ENCODE measurements at places on chromosomes 3 and 15.
A peak's percentile ranks its signal among the peaks of the same experiment; 100 is the strongest.

DNA sequence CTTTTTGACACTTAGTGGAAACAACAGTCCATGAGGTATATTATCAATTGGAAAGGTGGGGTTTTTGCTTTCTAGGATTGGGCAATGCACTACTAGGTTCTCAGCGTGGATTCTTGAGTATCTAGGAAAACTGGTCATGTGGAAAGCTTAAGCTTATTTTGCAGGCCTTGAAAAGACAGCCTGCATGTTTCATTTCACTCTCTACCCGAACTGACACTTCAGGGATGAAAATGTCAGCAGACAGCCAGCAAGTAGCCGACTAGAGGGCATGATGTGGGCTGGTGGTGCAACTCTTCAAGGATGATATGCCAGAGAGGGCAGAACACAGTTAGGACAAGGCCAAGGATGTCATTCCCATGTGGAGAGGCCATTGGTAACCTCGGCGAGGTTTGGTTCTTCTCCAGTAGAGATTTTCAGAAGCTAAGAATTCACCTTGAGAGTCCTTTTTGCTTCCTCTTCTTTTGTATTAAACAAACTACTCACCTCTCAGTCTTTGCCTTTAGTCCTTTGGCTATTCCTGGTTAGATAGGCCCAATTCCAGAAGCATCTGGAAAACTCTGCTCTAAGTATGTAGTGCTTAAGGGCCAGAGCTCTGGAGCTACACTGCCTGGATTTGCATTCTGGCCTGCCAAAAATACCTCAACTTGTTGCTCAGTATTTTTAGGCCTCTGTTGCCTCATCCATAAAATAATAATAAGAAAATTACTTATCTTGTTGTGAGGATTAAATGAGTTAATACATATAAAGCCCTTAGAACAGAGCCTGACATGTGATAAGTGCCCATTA, 17.9 kb downstream of the LPP start:
- DNase-seq = no peak

DNA sequence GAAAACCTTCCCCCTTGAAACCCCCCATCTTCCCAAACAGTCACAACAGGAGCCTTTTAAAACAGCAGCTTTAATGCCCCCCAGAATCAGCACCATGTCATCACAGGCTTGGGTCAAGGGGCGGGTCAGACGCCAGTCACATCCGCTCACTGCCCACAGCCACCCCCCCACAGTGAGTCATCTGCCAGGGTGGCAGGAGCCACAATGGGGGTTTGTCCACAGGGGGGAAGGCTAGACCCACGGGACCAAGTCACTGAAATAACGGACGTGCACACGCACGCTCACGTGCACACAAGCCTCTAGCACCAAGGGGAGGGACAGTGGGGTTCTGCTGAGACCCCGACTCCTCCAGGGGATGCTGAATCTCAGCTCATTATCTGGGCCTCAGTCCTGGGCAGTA, 441 bp upstream of the UCN2 start:
- DNase-seq = no peak

GRCh38 chr3:130081351-130081881, at the start of gene ALG1L2:
ALG1L2 (plus strand) TSS chr3:130081831; CDS start chr3:130082017, 186 bp downstream.
- DNase-seq = no peak

DNA sequence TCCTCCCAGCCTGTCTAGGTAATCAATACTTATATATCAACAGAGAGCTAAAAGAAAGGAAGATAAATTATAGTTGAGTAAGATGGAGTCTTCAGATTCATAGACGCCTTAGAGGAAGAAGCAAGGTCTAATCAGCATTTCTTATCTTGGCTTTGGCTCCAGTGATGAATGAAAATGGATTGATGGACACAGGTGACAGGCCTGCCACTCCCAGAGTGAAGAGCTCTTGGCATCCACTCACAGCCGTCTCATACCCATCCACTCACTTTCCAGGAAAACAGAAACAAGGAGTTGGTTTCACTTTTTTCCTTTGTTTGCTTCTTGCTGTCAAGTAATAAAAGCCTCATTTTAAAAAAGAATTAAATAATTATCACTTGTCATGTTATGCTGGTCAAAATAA, 168.2 kb downstream of the MFSD1 start:
- DNase-seq = no peak

- no peak for DNase-seq
Observed at GRCh38 chr3:98564282-98565005, 29.0 kb downstream of the CPOX start.

GRCh38 chr15:34039790-34040113, 748 bp upstream of the AVEN start:
- no peak for DNase-seq

- DNase-seq = no peak
Observed at GRCh38 chr15:47857014-47857775, 139.9 kb downstream of the SEMA6D start.

- DNase-seq = no peak
Observed at GRCh38 chr3:124351430-124352148, 359.7 kb upstream of the ROPN1 start.

GRCh38 chr3:6860149-6860953, 564 bp upstream of the GRM7 start:
- no peak for DNase-seq

DNA sequence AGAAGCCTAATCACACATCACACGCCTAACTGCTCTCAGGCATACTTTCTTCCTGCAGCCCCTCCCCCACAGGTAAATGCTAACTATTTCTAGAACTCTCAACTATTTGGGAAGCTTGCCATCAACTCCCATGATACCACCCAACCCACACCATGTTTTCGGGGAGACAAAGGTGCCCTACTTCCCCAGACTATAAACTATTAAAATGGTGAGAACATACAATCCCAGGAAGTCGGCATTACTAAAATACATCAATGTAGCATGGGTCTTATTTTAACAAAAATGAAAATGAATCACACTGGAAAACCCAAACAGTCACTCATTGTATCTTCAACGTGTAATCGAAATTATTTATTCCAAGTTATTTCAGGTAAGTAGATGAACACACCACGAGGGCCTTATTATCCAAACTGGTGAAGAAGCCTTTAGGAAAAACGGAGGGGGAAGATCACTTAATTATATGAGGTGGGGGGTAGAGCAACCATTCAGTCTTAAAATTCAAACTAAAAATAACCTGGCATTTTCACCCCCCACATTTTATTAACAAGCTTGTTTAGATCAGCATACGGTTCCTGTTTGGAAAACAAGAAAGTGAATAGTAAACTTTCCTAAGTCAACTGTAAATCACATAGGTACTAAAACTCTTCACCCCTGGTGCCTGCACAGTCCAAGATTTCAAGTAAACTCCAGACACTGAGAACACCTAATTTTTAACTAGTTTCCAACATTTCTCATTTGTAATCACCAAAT, 1.9 kb downstream of the TBL1XR1 start:
- no peak for DNase-seq

GRCh38 chr15:73787621-73788020, 34.5 kb upstream of the INSYN1 start:
- no peak for DNase-seq

DNA sequence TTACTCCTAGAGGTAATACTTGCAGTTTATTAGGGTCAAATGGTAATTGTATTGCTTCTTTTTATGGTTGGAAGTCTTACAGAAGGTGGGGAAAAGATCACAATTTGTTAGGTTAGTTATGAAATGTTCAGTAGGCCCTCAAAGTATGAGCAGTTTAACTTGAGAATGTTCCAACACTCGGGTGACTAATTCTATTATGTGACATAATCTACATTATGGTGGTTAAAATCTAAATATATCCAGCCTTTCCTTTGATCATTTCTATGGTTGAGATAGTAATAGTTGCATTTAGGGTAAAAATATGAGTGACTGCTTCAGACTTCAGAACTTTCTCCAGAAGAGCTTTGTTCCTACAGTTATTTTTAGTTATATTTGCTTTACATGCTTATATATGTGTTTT, 19.6 kb upstream of the FBXO22 start:
- no peak for DNase-seq

DNA sequence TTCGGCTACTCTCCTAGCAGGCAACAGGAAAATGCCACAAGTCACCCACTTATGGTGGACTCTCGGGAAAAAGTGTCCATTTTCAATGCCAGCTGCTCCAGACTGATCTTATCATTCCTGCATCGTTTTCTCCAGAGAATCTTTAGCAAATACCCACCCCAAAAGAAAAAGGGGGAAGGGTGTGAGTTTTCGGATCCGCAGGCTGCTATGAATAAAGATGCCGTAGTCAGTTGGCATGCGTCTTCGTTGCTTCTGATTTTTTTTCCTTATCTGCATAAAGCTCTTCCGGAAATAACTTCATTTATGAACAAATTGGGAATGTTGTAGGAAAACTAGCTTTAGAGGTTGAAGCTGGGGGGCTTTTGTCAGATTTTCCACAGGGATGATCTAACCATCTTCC, 22.4 kb upstream of the VILL start:
- no peak for DNase-seq

DNA sequence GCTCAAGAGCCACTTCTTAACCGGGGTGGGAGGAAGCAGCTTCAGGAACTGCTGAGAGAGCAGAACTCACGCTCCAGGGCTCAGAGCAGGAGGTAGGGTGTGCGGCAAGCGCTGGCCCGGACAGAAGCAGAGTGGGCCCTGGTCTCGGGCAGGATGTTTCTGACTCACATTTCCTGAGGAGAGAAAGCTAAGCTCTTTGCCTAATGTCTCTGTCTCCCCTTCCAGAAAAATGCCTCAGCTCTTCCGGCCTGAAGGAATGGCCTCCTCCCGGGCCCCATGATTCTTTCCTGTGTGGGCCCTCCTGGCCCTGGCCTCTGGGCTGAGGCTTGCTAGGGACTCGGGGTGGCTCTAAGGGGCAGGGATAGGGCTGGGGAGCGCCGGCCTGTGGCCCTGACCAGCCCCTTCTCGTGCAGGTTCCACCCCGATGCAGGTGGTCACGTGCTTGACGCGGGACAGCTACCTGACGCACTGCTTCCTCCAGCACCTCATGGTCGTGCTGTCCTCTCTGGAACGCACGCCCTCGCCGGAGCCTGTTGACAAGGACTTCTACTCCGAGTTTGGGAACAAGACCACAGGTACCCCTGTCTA, 4.1 kb upstream of the STAB1 start:
- DNase-seq = peak; percentile 22

GRCh38 chr3:79724206-79724605, 43.6 kb downstream of the ROBO1 start:
- no peak for DNase-seq

GRCh38 chr3:123559040-123559861, 25.6 kb downstream of the HACD2 start:
- no peak for DNase-seq

DNA sequence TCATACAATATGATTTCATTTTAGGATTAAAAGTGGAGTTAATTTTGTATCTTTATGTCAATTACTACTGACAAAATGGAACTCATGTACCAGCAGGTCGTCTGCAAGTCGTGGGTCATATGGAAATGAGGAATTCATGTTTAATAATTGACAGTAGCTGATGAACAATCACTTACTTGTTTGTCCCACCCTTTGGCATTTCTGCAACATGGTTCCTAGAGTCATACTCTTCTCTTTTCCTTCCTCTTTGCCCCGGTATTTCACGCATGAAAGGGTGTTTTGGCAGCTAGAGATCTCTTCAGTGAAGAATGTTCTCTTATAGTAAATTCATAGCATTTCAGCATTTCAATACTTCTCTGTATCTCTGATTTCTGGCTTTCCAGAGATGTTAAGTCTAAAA, 133.3 kb upstream of the SLC24A5 start:
- no peak for DNase-seq

DNA sequence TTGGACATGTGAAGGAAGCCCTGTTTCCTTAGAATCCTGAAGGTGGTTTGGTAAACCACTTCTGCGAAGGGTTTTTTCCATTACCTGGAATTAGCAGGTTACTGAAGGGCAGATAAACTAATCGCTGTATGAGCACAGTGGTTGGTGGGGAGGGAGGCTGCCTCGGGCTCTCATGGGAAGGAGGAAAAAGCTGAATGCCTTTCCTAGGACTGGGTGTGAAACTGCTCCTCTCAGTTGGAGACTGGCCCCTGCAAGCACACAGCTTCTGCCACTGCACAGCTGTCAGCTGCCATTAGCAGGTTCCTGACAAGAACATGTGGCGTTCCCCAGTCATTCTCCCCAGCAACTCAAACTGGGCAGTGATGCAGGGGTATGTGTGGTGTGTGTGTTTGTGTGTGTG, 376.3 kb downstream of the GAP43 start:
- no peak for DNase-seq

GRCh38 chr3:70342149-70342548, 29.7 kb upstream of the MDFIC2 start:
- no peak for DNase-seq

DNA sequence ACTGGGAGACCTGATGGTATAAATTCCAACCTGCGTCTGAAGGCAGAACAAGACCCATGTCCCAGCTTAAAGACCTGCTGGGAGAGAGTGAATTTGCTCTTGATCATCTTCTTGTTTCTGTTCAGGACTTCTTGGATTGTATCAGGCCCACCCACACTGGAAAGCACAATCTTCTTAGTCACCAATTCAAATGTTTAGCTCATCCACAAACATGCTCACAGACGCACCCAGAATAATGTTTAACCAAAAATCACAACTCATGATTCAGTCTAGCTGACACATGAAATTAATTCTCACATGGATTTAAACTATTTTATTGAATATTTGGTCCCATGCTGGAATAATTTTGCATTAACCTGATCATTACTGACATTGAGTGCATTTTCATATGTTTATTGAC, 37.8 kb upstream of the GOLGA6L2 start:
- no peak for DNase-seq

GRCh38 chr3:51954105-51954504, 1.1 kb upstream of the GPR62 start:
- no peak for DNase-seq

DNA sequence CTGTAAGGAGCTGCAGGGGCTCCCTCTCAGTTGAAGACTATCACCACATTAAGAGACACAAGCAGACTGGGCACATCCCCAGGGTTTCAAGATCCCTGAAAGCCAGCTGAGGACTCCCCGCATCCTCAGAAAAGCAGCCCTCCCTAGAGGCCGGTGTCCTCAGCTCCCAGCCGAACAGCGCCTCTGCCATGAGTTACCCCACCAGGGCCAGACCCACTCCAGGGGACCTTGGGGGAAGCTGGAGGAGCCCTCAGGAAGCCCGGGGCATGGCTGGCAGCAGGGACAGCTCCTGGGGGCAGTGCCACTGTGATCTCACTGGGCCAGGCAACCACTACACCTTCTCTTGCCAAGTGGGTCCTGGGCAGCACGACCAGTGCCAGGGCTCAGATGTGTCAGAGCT, 8.1 kb downstream of the KLF15 start:
- no peak for DNase-seq

DNA sequence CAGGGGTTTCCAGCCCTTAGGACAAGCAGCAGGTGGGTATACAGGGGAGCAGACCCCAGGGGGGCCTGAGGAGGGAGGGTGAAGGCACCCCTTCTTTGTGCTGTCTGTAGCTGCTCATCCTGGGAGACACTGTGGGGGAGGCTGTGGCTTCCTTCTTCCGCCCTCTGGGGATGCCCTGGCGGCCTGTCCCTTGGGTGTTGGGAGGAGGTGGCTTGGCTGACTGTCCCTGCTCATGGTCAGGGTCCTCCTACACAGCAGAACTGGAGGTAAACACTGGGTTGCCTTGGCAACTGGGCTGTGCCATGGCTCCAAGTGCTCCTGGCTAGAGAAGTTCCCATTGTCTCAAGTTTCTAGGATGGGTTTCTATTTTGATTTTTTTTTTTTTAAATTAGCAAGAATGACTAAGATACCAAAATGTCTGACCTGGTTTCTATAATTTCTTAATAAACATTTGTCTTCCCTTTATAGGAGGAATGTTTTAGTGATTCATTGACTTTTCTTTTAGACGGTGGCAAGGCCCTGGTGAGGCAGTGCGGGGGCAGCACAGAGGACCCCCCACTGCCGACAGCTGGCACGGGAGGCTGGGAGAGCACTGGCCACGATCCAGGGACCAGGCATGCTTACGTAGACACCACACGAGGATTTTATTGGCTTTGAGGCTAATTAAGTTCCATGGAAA, 12.4 kb downstream of the KLF13 start:
- no peak for DNase-seq
